Activated naive CD8-positive, alpha-beta T cell treated with anti-CD3 and anti-CD28 coated beads for 36 hours (primary cell): ENCODE measurements at places on chromosomes 5 and 9.

- no peak for DNase-seq
These were observed 37.1 kb downstream of the CDH18 start for GRCh38 chr5:19950897-19951296.

DNA sequence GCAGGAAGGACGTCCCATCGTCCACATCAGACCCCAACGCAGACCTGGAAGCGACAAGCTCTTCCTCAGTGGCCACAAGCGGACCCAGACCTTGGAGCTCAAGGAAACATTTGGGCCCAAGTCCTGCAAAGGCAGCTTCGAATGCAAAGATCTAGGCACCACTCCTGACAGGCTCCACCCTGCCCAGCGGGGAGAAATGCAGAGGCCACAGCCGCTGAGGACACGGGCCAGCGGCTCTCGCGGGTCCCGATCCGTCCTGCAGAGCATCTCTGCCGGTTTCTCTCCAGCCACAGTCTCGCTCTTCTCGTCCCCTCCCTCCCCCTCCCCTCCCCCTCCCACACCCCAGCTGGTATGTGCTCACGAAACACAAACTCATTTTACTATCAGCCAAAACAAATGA lies 4.9 kb downstream of the SOHLH1 start:
- DNase-seq = no peak

GRCh38 chr5:107607671-107608345 lies 62.9 kb downstream of the EFNA5 start:
- no peak for DNase-seq

- DNase-seq = no peak
These were observed 65.0 kb downstream of the MAST4 start for GRCh38 chr5:66661149-66661548.

DNA sequence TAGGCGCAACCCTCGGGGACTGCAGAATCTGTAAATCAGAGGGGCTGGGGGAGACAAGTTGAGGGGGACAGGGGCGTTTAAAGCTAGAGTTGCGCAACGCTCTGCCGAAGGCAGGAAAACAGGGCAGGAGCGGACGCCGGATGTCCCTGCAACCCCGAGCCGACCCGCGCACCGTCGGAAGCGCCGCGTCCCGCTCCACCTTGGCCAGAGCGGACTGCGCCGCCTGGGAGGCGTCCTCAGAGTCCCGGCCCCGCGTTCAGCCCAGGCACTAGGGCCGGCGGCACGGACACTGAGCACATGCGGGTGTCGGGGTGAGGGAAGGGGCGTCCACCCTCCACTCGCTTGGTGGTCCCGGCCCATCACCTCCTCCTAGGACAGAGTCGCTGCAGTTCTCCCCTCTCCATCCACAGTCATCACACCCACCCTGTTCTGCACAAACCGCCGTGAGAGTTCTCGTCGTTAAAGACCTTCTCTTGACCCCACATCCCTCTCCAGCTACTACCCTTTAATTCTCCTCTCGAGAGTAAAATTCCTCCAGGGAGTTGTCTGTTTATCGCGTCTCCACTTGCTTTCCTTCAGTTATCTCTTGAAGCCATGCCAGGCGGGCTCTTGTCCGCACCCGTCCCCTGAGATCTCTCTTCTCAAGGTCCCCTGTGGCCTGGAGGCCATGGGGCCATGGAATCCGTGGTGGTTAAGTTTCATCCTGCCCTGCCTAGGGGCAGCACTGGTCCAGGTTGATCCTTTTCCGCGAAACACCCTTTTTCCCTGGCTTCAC lies 796 bp upstream of the PDLIM7 start:
- DNase-seq = peak; percentile 42
